ENCODE measurements at places on chromosomes 5 and 9.

GRCh38 chr5:56876327-56876726 is 33.1 kb upstream of the SETD9 start:
- DNase-seq: no peak

DNA sequence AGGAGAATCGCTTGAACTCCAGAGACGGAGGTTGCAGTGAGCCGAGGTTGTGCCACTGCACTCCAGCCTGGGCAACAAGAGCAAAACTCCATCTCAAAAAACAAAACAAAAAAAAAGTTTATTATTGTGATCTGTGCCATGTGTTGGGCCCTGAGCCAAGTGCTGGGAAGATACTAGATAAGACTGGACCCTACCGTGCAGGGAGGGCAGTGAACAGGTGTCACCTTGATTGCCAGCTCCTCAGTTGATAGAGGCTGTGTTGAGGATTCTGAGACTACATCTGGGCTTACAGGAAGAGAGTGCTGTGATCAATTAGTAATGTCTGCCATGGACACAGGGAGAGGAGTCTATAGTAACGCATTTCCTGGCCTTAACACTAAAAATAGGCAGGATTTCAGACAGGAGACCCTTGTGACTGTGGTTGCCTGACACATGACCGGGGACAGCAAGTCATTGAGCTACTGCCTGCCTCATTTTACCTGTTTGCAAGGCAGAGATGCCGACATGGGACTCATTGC is 201.5 kb downstream of the C9orf50 start:
- no peak for DNase-seq

GRCh38 chr9:69815313-69815712 is 5.3 kb upstream of the CFAP95 start:
- DNase-seq: no peak

DNA sequence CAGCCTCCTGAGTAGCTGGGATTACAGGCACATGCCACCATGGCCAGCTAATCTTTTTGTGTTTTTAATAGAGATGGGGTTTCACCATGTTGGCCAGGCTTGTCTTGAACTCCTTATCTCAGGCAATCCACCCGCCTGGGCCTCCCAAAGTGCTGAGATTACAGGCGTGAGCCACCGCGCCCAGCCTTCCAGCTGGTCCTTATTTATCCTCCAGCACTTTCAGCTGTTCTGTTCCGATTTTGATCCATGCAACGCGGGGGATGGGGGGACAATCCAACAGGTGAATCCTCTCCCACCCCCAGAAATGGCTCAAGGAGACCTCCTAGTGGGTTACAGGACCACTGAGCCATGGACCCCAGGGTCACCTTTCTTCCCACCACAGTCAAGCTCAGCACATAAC is 14.7 kb upstream of the CDKN2AIPNL start:
- DNase-seq: no peak

DNA sequence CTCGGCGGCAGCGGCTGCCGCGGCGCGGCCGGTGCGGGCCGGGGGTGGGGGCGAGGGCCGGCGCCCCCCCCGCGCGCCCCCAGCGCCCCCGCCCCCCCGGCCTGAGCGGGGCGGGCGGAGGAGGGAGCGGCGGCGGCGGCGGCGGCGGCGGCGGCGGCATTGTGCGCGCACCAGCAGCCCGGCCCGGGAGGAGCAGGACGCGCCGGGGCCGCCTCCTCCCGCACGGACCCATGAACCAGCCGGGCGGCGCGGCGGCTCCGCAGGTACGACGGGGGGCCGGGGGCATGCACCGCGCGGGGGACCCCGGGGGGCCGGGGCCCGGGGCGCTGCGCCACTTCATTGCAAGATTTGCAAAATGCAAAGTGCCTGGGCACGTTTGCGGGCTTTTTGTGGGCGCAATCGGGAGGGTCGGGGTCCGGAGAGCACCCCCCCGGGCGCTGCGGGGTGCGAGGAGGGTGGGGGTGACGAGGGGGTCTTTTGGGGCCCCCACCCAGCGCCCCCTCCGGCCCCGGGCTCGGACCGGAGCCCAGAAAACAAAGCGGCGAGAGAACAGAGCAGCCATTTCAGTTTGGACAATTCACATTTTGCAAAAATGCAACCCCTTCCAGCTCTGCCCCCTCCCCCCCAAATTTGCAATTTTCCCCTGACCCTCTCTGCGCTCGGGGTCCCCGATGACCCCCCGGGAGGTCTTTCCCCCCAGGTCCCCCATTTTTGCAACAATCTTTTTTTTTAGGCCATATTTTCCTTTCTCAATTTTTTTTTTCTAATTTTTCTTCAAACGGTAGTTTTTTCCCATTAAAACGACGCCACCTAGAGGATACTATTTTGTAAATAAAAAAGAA is at the start of gene ZNF618:
Gene ZNF618 (plus strand): TSS at position 159 of the 842 bp plus-strand sequence. CDS start 72 bp downstream, at position 231.
- DNase-seq: no peak

DNA sequence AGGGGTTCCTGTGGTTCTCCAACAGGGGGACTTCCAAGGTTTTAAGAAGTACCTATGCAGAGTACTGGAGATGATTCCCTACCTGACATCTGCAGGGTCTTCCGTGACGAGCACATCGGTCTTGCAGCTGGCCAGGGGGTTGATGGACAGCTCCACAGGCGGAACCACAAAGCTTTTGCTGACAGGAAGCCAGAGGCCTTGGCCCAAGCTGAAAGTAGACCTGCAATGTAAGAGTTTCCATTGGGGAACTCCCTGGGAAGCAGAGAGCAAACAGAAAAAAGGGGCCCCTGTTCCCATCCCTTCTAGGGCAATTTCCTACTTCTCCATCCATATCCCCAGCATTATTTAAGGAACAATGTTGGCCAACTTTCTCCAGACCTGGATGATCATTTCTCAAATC is 288.0 kb downstream of the TRIM32 start:
- DNase-seq: no peak

DNA sequence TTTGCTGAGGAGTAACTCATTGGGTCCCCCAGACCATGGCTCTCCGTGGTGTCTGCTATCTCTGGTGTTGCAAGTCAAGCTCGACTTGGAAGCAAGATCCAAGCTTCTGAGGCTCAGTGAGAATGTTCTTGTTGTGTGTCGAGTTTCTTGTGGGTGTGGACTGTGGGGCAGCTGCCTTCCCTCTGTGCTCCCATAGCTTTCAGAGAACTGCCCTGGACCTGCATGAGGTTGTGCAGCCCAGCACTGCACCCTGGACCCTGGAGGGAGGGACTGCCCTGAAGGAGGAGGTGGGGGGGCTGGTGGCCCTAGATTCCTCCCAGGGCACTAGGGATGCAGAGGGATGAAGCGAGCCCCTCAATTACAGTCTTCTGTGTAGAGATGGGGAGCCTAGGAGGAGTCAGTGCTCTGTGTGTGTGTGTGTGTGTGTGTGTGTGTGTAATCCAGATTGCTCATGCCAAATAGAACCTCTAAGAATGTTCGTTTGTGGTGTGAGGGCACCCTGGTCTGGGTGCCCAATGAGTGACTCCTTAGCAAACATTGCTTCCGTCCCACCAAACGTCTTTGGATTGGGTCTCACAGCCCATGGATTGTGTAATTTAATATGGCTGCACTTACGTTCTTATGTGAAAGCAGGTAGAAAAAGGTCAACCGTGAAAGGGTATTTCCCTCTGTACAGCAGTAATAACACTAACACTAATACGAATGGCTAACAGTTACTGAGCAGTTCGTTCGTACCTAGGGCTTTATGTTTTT is 143.3 kb upstream of the LMX1B start:
- DNase-seq: no peak

DNA sequence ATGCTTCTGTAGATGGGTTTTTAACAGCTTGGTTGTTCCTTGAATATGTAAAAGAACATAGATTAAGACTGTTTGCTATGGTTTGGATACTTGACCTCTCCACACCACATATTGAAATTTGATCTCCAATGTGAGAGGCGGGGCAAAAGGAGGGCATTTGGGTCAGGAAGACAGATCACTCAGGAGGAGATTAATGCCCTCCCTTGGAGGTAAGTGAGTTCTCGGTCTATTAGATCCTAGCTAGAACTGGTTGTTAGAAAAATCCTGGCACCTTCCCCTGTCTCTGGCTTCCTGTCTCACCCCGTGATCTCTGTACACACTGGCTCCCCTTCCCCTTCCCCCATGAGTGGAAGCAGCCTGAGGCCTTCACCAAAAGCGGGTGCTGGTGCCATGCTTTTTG is 281.1 kb upstream of the ANKRD55 start:
- no peak for DNase-seq

DNA sequence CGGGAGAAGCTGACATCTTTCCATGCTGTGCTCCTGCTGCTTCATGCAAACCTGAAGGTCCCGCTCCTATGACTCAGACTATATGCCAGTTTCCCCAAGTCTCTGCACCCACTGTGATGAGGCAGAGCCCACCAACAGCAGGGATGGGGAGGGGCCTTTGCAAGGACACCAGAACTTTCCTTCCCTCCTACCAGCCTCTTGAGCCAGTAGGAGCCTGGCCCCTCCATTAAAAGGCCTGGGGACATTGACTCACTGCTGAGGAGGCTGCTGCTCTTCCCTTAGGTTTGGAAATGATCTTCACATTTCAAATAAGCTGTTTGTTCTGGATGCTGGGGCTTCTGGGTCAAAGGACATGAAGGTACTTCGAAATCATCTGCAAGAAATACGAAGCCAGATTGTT is 26.1 kb upstream of the CTSL start:
- DNase-seq: no peak

GRCh38 chr5:178283520-178283919 is 50.9 kb upstream of the PHYKPL start:
- DNase-seq: no peak

DNA sequence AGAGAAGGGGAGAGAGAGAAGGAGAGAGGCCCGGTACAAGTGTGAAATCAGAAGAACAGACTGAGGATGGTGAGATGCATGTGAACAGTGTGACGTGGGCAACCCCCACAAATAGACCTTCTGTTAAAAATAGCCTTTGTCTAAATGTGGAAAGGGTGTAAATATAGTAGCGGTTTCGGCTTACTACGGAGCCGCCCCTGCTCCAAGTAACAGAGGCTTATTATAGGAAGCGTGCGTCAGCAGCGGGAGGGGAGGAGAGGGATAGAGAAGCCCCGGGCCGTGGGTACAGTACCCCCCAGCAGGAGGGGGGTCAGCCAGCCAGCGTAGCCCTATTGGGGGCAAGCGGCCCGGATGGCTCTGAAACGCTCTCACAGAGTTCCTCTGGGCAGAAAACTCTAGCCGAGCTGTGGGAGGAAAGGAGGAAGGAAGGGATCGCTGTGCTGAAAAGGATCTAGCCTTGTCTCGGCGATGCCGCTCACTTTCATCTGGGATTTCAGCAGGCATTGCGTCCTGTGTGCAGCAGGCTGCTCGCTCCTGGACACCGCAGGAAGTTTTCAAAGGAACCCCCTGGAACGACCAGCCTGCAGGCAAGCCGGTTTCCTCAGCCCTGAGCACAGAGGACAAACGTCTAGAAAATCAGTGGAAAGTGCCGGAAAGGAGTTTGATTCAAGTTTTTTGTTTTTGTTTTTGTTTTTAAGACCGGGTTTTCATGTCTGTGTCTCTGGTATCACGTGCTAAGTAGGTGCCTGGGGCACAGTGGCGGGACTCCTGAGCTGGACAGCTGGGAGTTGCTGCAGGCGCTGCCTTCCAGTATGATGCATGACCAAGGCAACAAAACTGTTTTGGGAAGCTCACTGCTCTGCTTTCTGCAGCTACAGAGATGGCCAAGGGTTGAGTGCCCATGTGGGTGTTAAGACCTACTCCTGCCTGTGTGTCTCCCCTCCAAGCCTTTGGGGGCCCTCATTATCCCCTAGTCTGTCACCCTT is 146.6 kb downstream of the SEC61B start:
- no peak for DNase-seq

DNA sequence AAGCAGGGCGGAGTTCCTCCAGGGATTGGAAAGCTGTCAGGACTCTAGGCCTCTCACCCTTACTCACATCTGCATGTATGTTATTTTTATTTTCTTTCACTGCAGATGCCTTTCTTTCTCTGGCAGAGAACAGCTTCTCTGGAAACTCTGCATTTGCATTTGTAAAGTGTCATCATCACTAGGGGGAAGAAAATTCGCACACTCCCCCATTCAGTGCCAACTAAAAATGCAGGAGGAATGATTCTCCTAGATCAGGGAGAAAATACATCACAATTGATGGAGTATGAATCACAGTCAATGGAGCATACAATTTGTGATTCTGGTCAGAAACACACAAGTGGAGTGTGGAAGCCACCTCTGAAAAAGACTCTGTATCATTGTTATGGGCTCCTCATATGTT is 351.4 kb upstream of the FTMT start:
- no peak for DNase-seq

- no peak for DNase-seq
These were observed 8.8 kb upstream of the TENT4A start for GRCh38 chr5:6704361-6704851.

GRCh38 chr5:75550597-75550996 is 38.9 kb downstream of the POLK start:
- DNase-seq: no peak

GRCh38 chr5:38237681-38238080 is 20.7 kb upstream of the EGFLAM start:
- no peak for DNase-seq

DNA sequence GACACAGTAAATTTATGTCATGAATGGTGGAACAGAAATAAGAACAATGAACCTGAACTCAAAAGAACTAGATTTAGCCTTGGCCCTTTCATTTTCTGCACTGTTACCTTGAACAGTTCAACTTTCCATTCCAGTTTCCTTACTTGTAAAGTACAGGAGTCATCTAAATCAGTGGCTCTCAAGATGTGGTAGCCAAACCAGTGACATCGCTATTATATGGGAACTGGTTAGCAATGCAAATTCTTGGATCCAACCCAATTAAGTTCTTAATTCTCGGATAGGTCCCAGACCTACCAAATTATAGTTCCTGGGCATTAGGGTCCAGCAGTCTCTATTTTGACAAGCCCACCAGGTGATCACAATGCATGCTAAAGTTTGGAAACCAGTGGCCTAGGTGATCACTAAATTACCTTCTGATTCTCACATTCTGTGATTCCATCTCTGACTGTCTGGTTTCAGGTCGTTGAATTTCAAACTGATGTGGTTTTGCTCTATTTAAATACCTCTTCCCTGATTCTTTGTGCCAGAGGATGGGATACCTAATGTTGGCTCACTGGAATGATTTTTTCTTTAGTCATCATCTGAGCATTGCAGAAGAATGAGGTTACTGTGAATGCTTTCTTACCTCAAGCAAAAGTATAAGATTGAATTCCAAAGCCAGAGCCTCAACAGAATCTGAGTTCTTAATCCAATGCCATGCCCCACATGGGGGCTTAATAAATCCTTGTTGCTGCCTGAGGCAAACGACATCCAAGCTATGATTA is 253.8 kb downstream of the ENC1 start:
- DNase-seq: no peak

- no peak for DNase-seq
These were observed 35.9 kb upstream of the UBAP2 start for GRCh38 chr9:34084562-34084961.

DNA sequence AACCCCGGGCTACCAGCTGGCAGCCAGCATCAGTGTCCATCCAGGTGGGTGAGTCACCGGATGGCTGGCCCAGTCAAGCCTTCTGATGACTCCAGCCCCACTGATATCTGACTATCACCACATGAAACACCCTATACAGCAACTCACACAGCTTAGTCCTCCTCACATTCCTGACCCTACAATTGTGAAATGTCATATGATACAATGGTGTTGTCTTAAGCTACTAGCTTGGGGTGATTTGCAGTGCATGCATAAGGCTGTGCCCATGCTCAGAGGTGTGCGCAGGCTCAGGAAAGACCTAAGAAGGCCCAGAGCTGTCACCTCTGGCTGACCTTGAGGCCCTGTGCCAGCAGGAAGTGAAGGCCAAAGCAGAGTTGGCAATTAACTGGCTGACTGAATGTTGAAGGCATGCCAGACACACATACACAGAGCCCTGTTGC is 21.5 kb upstream of the SEMA4D start:
- no peak for DNase-seq
